ENCODE measurements at places on chromosomes 5 and 9. TPM values are rescaled to one million over a fixed set of nuclear protein-coding genes. Genes with fewer than 3 reads are reported as not detected.

DNA sequence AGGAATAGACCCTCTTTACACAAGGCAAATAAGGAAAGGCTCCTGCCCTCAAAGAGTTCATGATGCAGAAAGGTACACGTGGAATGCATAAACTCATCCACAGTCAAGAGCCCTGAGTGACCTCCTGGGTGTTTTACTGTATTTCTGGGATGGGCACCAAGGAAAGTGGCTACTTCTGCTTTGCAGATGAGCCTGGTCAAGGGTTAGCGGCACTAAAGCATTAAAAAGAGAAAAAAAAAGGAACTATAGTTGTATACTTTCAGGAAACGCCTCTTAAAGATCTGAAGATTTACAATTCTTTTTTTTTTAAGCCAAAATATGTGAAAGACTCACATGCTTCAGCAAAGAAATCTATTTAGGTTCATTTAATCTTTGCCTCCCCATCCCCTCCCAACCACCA, 366.2 kb upstream of the PDE4D start:
- no peak for DNase-seq

DNA sequence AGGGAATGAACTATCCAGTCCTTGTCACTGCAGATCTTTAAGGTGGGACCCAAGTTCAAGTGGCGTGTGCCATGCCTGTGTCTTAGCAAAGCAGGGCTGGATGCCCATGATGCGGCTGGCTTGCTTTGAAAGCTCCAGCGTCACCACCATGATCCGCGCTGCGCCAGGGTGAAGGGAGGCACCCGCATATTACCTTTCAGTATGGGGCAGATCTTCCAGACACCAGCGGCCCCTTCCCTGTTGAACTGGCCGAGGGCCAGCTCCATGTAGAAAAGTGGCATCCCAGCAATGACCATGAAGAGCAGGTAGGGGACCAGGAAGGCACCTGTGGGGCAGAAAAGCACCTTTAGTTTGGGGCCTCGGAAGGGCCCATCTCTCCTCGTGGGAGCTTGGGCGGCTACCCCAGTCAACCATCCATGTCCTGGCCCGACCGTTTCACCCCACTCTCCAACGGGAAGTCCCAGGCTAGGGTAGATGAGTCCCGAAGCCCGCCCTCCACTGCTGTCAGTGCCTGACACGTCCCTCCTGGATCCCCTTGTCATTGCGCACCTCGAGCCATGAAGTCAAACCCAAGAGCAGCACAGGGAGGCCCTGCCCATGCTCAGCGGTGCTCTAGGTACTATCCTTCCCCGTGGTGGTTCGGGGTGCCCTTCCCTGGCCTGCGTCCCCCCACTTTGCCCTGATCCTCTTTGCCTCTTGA, 3.9 kb downstream of the SLC6A3 start:
- no peak for DNase-seq

The STK32A gene
- total RNA-seq = 2.8 TPM

The MARCOL gene
- total RNA-seq = not detected

The GTF2H2C gene
- total RNA-seq = 14.6 TPM

The FGF10 gene
- 2.8 TPM for total RNA-seq

The HK3 gene
- 16.8 TPM for total RNA-seq

- DNase-seq = no peak
Measured at GRCh38 chr9:35044071-35044470, 28.4 kb downstream of the VCP start.

The RNF208 gene
- 15.6 TPM for total RNA-seq

The SLC6A7 gene
- not detected for total RNA-seq

The DRD1 gene
- total RNA-seq = 0.15 TPM

- DNase-seq = no peak
Measured at GRCh38 chr9:134743853-134744252, 102.2 kb downstream of the COL5A1 start.

GRCh38 chr9:104968025-104968982, 40.3 kb upstream of the ABCA1 start:
- peak; percentile 92 for DNase-seq

DNA sequence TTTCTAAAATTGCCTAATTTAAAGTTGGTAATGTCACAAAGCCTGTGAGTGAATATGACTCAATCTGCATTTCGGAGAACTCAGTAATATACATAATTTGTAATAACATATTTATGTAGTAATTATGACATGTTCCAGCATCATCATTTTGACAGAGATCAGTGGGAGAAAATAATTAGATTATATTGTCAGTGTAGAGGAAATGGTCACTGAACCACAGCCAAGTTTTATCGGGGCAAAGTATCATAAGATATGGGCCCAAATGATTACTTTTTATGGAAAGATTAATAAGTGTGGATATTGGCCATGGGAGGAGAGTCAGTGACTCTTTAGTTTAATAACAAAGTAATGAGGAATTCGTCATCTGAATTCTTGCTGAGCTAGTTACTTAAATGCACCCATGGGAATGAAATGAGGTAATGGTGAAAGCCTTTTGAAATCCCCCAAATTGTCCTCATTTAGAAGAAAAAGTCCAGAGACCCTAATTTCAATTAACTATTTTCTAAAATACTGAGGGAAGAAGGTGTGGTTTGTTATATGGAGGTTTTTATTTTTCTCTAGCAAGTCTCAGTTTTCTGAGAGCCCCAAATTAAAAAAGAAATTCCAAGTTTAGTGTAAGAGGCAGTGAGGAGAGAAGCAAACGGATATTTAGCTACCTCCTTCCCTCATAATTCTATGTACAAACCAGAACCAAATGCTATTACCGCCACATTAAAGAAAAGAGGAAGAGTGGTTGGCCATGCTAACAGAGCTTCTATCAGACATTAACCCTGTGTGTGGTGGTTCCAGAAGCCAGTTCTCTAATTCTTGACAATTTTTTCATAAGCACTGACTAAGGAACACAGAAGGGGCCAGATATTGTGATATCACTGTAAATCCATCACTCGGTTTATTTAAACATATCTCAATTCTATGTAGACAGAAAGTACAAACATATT, 37.7 kb upstream of the MRPS30 start:
- DNase-seq = no peak

- DNase-seq = no peak
Measured at GRCh38 chr9:23663946-23664345, 162.1 kb downstream of the ELAVL2 start.

The TAF11L10 gene
- total RNA-seq = not detected

GRCh38 chr9:133921866-133922265, 70.3 kb downstream of the VAV2 start:
- DNase-seq = no peak

DNA sequence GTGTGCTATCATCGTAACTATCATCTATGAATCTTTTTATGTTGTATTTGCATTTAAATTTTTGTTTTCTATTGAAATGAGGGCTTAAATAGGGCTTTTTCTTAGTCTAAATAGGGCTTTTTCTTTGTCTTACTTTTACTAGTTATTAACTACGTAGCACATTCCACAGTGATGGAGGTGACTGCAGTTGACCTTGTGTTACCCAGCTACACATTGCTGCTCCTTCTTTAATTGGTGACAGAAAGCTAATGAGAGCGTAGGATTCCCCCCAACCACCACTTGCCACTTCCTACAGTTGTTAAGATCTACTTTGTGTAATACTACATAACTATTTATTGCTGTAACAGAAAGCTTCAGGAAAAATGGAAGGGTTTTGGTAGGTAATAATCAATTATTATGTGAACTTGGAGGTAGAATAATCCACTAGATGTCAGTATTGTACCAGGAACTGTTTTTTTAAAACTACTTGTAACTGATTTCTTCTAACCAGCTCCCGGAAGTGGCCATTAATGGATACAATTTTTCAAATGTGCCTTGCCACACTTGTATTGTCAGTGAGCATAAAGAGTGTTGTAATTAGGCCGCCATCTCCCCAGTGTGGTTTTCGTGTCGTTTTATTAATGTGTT, 18.0 kb downstream of the MTRR start:
- DNase-seq = no peak

The MAMDC2 gene
- 12.3 TPM for total RNA-seq

GRCh38 chr5:150860246-150860821, 14.0 kb downstream of the IRGM start:
- no peak for DNase-seq

The CCDC192 gene
- total RNA-seq = not detected

GRCh38 chr9:82467436-82467835, 478.9 kb downstream of the SPATA31D1 start:
- no peak for DNase-seq

DNA sequence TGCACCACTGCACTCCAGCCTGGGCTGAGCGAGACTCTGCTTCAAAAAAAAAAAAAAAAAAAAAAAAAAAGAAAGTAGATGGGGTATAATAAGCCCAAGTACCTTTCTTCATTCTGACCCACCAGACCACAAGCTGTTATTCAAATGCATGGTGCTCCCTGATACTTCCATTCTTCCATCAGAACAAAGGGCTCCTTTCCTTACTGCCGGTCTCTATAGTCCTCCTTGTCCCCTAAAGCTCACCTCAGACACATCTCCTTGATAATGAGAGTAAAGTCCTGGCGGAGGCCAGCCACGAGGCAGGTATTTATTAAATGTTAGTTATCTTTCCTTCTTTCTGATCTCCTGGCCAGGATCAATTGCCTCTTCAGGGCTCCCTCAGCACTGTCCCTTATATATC, 162.5 kb downstream of the RAB3C start:
- no peak for DNase-seq
